ENCODE measurements at places on chromosomes 7 and 10.

DNA sequence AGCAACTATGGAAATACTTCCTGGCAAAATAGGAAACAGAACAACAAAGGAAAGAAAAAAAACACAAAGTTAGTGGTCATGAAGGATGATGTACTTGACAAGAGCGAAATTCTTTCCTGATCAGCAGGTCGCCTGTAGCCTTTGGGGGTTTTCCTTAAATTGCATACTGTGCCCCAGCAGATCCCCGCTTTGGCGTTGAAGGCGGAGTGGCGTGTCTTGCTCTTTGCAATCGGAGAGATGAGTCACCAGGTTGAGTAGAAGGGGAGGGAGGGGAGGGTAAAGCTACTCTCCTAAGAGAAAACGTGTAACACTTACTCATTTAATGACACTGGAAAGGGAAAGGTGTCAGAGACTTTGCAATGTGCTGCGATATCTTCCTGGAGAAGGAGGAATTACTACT, 587.2 kb downstream of the SORCS1 start:
- DNase-seq = no peak

DNA sequence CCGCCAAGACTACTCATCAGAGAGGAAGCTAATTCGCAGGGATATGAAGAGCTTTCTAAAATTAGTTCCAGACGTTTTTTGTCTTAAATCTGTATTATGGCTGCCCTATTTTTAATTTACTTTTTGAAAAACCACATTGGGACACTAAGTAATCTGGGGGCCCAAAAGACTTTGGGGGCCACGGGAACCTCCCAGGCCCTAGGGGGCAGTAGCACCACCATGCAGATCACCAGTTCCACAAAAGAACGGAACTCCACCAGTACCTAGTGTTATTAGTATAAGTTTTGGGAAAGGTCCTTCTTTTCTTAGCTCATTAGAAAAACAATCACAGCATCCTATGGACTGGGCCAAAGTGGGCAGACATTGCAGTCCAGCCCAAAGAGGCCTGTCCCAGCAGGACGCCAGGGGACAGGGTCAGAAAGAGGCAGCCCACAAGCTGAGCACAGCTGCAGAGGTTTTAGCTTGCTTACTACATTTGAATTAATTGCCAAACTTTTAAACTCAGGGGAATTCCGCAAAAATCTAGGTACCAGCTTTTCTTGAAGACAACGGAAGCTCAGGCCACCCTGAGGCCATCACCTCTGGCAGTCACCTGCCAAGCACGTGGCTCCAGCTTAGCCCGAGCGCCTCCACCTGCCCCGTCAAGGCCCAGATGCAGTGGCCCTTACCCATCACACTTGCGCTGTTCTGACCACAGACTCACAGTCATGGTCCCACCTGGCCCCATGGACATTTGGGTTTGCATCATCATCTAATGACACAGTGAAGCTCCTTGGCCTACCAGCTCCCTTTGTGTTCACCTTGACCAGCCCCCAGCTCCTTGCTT, 74.8 kb downstream of the PARP12 start:
- DNase-seq = no peak

DNA sequence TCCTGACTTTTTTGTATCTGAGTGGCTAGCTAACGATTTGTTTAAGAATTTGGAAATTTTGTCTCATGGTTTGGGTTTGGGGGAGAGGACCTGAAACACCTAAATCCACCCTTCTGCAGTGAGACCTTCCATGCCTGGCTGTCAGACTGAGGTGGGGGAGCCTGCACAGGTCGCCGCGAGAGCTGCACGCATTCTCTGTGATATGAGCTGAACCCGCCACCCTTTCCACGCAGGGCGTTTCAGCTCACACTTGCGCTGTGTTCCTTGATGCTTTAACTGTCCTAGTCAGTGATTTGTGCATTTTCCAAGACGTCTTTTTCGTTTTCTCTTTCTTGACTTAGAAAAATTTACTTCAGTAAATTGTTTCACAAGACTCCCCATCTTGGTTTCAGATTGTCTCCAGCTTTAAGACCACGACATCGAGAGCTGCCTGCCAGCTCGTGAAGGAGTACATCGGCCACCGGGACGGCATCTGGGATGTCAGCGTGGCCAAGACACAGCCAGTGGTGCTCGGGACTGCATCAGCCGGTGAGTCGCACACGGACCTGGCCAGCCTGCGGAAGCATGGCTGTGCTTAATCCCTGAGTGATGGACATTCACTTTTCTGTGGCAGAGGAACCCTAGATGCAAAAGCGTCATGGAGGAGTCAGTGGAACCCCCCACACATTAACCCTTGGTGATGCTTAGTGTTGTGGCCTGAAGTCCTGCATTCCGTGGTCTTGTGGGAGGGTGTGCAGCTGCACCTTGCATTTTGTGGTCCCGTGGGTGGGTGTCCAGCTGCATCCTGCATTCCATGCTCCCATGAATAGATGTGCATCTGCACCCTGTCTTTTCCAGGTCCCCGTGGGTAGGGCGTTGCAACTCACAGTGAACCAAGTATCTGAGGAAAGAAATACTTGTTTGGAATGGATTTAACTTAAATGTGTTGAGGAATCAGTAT, 28.1 kb downstream of the WDR37 start:
- DNase-seq = no peak

GRCh38 chr7:130943981-130944380, 210.0 kb upstream of the KLF14 start:
- no peak for DNase-seq

- DNase-seq = no peak
Measured at GRCh38 chr10:108749042-108749441, 1174.3 kb downstream of the XPNPEP1 start.

GRCh38 chr7:55534916-55535590, 37.2 kb downstream of the VOPP1 start:
- DNase-seq = peak; percentile 56

DNA sequence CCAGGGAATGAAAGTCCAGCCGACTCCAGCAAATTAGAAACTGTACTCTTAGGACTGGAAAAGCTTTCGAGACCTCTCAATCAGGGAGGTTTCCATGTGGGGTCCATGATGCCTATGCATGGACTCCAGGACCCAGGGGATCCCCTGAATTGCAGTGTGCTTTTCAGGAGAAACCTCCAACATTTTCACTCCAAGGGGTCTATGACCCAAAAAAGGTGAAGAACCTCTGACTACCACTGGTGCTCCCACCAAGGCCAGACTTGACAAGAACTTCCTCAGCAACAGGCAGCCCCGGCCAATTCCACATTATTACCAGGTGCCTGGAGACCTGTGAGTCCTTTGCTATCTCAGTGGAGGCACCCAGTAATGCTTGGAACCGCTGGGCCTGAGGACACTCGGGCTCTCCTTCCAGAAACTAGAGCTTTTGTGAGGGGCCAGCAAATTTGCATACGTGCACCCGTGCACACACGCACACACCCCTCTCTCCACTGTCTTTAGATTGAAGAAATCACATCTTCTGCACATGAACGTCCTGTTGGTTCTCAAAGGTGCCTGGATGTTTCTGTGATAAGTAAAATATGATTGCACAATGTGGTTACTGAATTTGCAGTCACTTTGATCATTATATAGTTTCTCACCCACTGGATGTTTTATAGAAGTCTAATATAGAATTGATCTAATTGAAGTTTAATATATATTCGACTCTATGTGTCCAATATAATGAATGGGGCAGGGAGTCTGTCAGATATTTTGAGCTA, 54.7 kb downstream of the SYPL1 start:
- peak; percentile 68 for DNase-seq

All from OCI-LY7 (cell line).